T-helper 17 cell (primary cell): ENCODE measurements at places on chromosomes 4 and X. TPM values are rescaled to one million over a fixed set of nuclear protein-coding genes. Genes with fewer than 3 reads are reported as not detected.

DNA sequence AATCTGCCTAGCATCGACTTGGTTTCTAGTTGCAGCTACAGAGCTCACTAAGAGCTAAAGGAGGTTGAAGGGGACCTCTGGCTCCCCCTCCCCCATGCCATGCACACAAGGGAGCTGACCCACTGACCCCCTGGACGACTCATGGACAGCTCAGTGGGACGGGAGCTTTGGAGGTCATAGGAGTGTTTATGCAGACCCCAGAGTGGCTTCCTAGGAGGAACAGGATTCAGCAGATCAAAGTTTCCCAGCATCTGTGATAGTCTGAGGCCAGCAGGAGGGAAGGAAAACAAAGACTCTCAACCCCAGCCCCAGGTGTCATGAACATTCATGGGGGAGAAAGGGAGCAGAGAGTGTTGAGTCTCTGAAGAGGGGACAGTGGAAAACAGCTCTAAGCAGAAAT, 104.4 kb downstream of the ARSF start:
- no peaks in the 10 kb centered on the region for H3K27me3 ChIP-seq
- H3K4me3 ChIP-seq, result no peak overlapping the region
- peaks cover 4% of the 10 kb centered on the region for H3K4me1 ChIP-seq
- no peak overlapping the region for H3K27ac ChIP-seq

DNA sequence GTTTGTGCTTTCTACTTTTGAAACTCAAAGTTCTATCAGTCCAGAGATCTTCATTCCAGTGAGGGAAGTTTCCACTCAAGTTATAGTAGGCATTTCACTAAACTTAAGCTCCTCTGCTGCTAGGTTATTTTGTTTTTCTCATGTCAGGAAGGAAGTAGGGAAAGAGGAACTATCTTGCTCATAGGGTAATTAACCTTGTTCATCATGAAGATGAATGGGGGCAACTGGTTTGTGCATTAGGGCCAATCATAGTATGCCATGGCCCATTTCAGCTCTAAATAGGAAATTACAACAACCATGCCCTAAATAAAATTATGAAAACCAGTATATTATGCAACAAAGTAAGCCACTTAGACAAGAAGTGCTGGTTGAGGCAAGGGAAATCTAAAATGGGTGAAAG, 804.7 kb upstream of the NDST4 start:
- H3K27ac ChIP-seq, result no peak overlapping the region
- peaks cover 5% of the 10 kb centered on the region for H3K27me3 ChIP-seq
- H3K36me3 ChIP-seq, result no peaks in the 10 kb centered on the region
- H3K4me1 ChIP-seq, result no peaks in the 10 kb centered on the region
- H3K4me3 ChIP-seq, result no peak overlapping the region
- DNase-seq, result no peak

The LPAR4 gene
- total RNA-seq, result not detected

The DCAF8L1 gene
- not detected for total RNA-seq
